ENCODE measurements at places on chromosomes 6 and 20. TPM values are rescaled to one million over a fixed set of nuclear protein-coding genes. Genes with fewer than 3 reads are reported as not detected.

The SLC22A16 gene
- total RNA-seq: 5.4 TPM

The CLPSL2 gene
- not detected for total RNA-seq

The OVOL2 gene
- not detected for total RNA-seq

The CDH4 gene
- 0.42 TPM for total RNA-seq

The OPRM1 gene
- not detected for total RNA-seq

The ZNF451 gene
- total RNA-seq: 47.3 TPM

The HDDC2 gene
- 47.3 TPM for total RNA-seq

- no peak overlapping the region for H3K4me3 ChIP-seq
- no peak for ATAC-seq
- no peak overlapping the region for H3K27ac ChIP-seq
- no peaks in the 10 kb centered on the region for H3K4me1 ChIP-seq
- no peaks in the 10 kb centered on the region for H3K36me3 ChIP-seq
Observed at GRCh38 chr6:79597155-79597554, 34.0 kb upstream of the SH3BGRL2 start.

GRCh38 chr20:1920826-1921225 lies 25.6 kb downstream of the SIRPA start:
- H3K27ac ChIP-seq: no peak overlapping the region
- H3K27me3 ChIP-seq: no peaks in the 10 kb centered on the region
- ATAC-seq: no peak
- H3K4me1 ChIP-seq: no peaks in the 10 kb centered on the region

DNA sequence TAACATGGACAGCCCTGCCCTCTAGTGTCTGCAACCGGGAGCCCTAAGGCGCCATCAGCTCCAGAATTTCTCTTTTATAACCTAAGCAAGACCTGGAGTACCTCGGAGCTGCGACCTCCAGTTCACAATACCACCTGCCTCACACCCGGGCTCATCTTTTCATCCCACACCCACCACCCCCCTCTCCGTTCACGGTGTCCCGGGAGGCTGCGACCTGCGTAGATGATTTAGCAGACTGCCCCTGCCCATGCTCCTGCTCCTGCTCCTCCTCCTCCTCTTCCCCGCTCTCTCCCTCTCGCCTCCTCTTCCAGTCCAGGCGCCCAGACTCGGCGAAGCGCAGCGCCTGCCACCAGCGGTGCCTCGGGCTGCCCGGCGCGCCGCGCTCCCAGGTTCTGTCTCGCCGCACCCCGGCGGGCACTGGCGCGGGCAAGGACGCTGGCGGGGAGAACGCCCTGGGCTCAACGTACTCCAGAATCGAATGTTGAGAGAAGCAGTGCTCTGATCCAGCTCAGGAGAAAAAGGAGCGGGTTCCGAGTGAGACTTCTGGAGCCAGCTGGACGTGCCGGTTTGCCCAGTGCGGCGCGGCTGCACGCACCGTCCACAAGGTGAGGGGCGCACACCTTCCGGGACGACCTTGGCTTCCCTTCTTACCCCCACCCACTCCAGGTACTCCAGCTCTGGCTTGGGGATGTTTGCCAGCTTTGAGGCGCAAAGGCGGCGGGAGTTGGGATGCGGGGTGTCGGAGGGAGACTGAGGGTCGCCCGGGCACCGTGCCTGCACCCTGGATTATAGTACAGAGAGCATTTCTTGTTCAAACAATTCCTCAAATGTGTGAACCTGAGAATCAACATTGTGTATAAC lies at the start of gene HTR1E:
HTR1E (plus strand) TSS at position 310 of the 861 bp plus-strand sequence. CDS start 77,807 bp downstream, outside the sequence.
- H3K4me3 ChIP-seq: peak within 1 kb of the TSS; percentile 54
- ATAC-seq: peak; percentile 81
- H3K27ac ChIP-seq: no peak within 1 kb of the TSS

DNA sequence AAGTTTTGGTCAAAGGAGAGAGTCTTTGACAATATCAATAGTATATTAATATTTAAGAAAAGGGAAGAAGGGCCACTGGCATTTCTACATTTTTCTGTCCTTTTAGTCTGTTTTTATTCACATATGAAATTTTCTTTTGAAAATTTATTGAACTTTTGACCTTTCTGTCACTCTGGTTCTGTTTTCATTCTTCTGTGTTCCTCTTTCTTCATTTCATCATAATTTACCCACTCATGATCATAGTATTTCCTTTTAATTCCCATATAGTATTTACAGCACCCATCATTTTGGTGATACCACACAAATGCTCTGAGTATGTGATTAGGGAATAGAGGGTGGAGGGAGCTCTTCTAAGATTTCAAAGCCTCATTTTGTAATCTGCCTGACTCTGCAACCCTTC lies 142.8 kb downstream of the GJA1 start:
- H3K4me1 ChIP-seq: no peaks in the 10 kb centered on the region
- H3K27me3 ChIP-seq: no peaks in the 10 kb centered on the region
- no peak for ATAC-seq
- no peak overlapping the region for H3K27ac ChIP-seq
- no peaks in the 10 kb centered on the region for H3K36me3 ChIP-seq

GRCh38 chr6:170004585-170005210 lies 253.3 kb downstream of the ERMARD start:
- no peak overlapping the region for H3K4me3 ChIP-seq
- H3K27ac ChIP-seq: no peak overlapping the region
- H3K27me3 ChIP-seq: no peaks in the 10 kb centered on the region
- H3K4me1 ChIP-seq: no peaks in the 10 kb centered on the region

DNA sequence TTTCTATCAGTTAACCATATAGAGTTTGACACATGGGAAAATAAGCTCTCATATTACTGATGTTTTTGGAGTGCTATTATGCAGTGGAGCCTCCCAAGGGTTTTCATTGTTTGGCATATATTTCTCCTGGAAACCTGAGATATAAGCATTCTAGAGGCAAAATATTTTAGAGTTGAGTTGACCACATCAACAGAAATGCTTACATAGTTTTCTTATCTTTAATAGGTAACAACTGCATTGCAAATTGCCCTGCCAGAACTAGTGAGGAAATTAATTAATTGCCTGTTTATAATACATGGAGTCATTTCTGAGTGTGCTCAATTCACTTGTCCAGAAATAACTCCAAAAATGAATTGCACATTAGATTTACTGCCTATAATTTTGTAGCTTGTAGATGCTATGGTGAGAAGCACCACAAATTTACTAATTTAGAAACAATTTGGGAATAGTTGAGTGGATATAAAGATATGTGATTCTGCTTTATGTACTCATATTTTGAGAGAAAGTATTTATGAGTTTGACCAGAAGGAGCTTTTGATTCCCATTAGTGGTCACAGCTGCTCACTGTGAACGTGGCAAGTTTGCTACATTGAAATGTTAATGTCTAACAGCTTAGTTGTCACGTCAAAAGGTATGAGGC lies 288.7 kb downstream of the CD109 start:
- H3K27ac ChIP-seq: no peak overlapping the region
- no peaks in the 10 kb centered on the region for H3K4me1 ChIP-seq
- no peak overlapping the region for H3K4me3 ChIP-seq
- no peaks in the 10 kb centered on the region for H3K27me3 ChIP-seq

GRCh38 chr6:170473301-170473717 lies 79.8 kb downstream of the PSMB1 start:
- no peak overlapping the region for H3K27ac ChIP-seq
- peaks cover 22% of the 10 kb centered on the region for H3K27me3 ChIP-seq
- H3K4me3 ChIP-seq: no peak overlapping the region
- no peaks in the 10 kb centered on the region for H3K4me1 ChIP-seq
- ATAC-seq: no peak

- H3K27ac ChIP-seq: no peak overlapping the region
- no peaks in the 10 kb centered on the region for H3K36me3 ChIP-seq
- peaks cover 16% of the 10 kb centered on the region for H3K27me3 ChIP-seq
- H3K4me1 ChIP-seq: no peaks in the 10 kb centered on the region
- ATAC-seq: peak; percentile 44
Observed at GRCh38 chr6:170271771-170272314, 19.0 kb downstream of the DLL1 start.

GRCh38 chr20:61460261-61461052 lies 208.4 kb downstream of the CDH4 start:
- H3K4me3 ChIP-seq: no peak overlapping the region
- H3K4me1 ChIP-seq: no peaks in the 10 kb centered on the region
- ATAC-seq: no peak
- H3K36me3 ChIP-seq: no peaks in the 10 kb centered on the region
- no peak overlapping the region for H3K27ac ChIP-seq
- H3K27me3 ChIP-seq: peaks cover 12% of the 10 kb centered on the region

DNA sequence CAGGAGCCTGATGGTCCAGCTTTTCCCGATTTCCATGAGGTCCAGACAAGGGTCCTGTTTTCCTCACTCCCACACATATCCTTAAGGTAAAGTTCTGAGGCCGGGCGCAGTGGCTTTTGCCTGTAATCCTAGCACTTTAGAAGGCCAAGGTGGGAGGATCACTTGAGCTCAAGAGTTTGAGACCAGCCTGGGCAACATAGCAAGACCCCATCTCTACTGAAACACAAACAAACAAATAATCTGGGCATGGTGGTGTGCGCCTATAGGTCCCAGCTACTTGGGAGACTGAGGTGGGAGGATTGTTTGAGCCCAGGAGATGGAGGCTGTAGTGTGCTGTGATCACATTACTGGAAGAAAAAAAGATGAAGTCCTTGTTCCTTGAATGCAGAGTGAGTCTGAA lies 53.2 kb upstream of the IYD start:
- no peak overlapping the region for H3K4me3 ChIP-seq
- no peaks in the 10 kb centered on the region for H3K4me1 ChIP-seq
- H3K27me3 ChIP-seq: peaks cover 12% of the 10 kb centered on the region
- H3K27ac ChIP-seq: no peak overlapping the region
- no peak for ATAC-seq
- no peaks in the 10 kb centered on the region for H3K36me3 ChIP-seq

GRCh38 chr6:37127961-37128862 lies 41.7 kb upstream of the PIM1 start:
- no peak overlapping the region for H3K4me3 ChIP-seq
- H3K27ac ChIP-seq: peak overlapping the region; percentile 90
- no peaks in the 10 kb centered on the region for H3K36me3 ChIP-seq
- ATAC-seq: no peak

DNA sequence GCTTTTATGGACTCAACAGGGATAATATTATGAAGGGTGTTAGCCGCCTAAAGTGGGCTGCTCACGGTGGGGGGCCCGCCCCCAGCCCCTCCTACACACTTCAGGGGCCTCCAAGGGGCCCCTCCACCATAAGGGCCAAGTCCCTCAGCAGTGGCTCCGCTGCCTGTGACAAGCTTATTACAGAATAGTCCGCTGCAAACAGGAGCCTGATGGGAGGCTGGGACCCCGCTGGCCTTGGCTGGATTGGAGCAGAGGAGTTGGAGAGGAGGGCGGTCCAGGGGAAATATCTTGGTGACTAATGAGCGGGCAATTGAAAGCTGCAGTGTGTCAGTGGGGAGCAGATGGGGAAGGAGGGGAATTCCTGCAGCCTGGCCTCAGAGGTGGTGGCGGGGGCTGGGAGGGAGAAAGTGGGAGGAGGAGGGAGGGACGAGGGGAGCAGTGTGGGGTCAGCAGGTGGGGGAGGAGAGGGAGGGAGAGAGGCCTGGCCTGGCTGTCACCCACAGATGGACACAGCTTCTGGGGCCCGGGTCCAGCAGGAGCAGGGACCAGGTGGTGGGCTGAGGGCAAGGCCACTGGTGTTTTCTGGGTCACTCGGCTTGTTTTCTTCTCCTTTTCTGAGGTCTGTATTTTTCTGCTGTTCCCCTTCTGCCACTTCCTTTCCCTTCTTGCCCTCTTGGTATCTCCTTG lies 57.6 kb upstream of the FOXP4 start:
- H3K4me1 ChIP-seq: no peaks in the 10 kb centered on the region
- no peak overlapping the region for H3K4me3 ChIP-seq
- peaks cover 3% of the 10 kb centered on the region for H3K27me3 ChIP-seq
- H3K27ac ChIP-seq: no peak overlapping the region
- no peaks in the 10 kb centered on the region for H3K36me3 ChIP-seq
- ATAC-seq: peak; percentile 31

GRCh38 chr6:53803081-53803860 lies 8.5 kb downstream of the LRRC1 start:
- H3K27ac ChIP-seq: no peak overlapping the region
- H3K4me1 ChIP-seq: no peaks in the 10 kb centered on the region
- H3K36me3 ChIP-seq: no peaks in the 10 kb centered on the region
- H3K4me3 ChIP-seq: no peak overlapping the region

DNA sequence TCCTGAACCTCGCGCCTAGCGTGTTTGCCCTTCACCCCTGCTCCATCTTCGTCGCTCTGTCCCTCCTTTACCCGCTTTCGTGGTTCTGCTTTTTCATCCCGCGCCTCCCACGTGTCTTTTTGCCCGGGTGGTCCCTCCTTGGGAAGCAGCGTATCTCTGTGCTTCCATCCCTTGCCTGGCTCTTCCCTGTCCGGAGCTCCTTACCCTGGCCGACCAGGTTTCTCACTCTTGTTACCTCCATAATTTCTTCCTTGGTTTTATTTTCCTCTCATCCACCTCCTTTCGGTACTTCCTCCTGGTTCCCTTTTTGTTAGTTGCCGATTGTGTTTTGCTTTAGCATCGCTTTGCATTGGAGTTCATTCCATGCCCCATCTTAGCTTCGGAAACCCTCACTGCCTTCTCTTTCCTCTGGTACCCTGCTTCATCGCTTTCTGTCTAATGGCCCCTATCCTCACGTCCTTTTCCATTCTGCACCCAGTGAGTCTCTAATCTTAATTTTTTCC lies 735 bp downstream of the FAM135A start:
- ATAC-seq: no peak
- peak overlapping the region; percentile 92 for H3K27ac ChIP-seq
- peaks cover 11% of the 10 kb centered on the region for H3K4me1 ChIP-seq
- peaks cover 19% of the 10 kb centered on the region for H3K36me3 ChIP-seq
- peak overlapping the region; percentile 90 for H3K4me3 ChIP-seq
- H3K27me3 ChIP-seq: no peaks in the 10 kb centered on the region

DNA sequence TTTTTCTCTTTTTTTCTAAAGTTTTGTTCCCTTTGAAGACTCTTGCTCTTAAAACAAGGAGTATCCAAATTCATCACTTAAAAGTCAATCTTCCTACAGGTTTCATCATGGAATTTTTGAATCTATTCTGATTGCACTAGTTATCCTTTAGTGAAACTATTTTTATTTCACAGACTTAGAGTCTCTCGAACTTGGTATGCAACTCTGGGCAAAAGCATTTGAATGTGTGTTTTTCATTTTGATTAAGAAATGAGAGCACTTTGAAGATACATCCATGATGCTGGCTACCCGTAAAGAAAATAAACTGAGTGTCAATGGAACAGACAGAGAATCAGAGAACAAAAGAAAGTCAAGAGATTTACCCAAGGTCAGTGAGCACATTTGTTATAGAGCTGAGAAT lies 586.5 kb downstream of the EPM2A start:
- H3K27me3 ChIP-seq: no peaks in the 10 kb centered on the region
- H3K4me3 ChIP-seq: no peak overlapping the region
- H3K4me1 ChIP-seq: peaks cover 16% of the 10 kb centered on the region
- H3K36me3 ChIP-seq: no peaks in the 10 kb centered on the region

DNA sequence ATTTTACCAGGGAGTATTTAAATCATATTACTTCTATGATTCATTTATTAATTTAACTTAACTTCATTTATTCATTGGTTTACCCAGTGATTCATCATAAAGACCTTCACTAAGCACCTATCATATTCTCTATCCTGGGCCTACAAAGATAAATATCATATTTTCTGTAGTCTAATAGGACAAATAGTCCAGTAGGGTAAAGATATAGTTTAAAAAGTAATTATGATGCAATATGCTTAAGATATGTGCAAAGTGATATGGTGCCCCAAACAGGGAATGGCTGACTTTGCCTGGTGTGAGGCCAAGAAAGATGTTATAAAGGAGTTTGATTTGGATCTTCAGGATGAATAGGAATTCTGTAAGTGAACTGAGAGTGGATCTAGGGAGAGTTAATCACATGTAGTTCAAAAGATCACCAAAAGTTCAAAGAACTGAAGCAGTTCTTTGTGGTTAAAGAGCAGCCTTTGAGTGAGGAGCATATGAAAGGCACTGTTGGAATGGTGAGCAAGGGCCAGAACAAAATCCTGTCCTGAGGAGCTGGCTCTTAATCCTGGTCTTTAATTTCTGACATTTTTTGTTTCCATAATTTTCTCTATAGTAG lies 45.5 kb downstream of the MLIP start:
- no peaks in the 10 kb centered on the region for H3K4me1 ChIP-seq
- H3K27ac ChIP-seq: no peak overlapping the region
- H3K36me3 ChIP-seq: no peaks in the 10 kb centered on the region
- ATAC-seq: no peak
- H3K4me3 ChIP-seq: no peak overlapping the region
- no peaks in the 10 kb centered on the region for H3K27me3 ChIP-seq
